ENCODE measurements at places on chromosomes 4 and X.

DNA sequence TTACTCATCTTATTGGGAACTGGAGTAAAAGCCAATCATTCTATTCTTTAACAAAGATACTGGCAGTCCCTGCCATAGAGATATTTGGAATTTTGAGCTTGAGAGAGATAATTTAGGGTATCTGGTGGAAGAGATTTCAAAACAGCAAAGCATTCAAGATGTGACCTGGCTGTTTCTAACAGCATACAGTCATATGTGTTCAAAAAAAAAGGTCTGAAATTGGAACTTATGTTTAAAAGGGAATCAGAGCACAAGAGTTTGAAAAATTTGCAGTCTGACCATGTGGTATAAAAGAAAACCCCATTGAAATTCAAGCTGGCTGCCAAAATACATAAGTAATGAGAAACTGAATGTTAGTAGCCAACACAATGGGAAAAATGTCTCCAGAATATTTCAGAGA lies 42.2 kb downstream of the UGT2B10 start:
- no peak for DNase-seq

GRCh38 chrX:114964374-114964773 lies 53.0 kb downstream of the IL13RA2 start:
- DNase-seq, result no peak

GRCh38 chrX:70476934-70477733 lies 32.5 kb downstream of the DLG3 start:
- no peak for DNase-seq

GRCh38 chr4:165461159-165461821 lies 82.5 kb downstream of the CPE start:
- DNase-seq, result no peak

DNA sequence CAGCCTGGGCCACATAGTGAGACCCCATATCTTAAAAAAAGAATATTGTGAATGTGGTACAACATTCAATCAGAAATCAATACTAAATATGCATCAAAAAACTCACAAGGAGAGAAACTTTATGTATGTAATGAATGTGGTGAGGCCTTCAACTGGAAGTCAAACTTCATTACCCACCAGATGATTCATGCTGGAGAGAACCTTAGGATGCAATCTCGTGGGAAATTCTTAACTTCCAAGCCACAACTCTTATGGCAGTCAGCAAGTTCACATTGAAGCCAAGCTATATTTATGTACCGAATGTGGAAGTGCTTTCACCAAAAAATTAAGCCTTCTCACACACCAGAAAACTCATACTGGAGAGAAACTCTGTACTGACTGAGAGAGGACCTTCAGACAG lies 84.5 kb upstream of the UXT start:
- DNase-seq, result no peak

DNA sequence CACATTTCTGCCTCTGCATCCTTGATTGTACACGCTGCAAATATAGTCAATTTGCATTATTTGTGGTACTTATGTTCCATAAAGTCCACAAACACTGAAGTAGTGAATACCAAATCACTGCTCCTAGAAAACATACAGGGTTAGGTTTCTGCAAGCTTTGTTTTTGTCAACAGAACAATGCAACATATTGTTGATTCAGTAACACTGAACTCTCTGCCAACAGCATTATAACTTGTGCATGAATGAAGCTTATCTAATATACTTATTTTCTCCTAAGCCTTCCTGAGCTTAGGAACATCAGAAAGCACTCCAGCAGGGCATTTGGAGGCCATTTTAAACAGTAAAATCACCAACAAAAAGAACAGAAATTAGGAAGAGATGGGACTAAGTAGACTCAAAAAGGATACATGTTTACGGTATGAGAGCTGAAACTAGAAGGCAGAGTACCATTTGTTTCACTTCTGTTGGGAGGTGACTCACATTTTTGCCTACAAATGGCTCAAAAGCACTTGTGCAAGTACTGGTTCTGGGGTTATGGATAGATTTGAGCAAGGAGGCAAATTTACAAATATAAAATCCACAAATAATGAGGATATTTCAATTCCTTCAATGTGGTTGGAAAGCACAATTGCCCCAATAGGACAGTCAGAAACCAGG lies 14.1 kb downstream of the COX18 start:
- DNase-seq, result no peak

DNA sequence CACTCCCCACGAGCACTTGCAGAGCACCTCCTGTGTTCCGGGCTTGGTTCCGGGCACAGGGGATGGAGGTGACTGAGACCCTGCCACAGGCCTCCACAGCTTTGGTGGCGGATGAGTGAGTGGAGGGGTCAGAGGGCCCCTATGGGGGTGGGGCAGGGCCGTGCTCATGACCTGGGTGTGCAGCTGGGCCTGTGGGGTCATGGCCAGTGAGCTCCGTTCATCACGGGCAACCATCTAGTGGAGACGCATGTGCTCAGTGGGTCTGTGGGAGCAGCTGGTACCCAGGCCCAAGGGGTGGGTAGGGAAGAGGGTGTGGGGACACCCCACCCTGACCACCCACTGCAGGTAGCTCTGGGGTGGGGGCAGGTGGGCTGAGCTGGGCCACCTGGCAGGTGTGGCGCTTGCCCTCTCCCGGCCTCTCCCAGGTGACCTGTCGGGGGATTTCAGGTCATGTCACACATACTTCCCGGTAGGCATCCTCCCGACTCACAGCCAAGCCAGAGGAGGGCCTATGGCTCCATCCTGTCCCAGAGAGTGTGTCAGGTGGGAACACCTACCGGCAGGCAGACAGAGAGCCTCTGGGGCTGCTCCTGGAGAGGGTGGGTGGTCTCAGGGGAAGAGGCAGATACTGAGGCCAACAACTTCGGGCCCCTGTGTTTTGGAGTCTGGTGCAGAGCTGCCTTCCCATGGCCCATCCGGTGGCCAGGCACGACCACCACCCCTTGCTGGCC lies 3.6 kb downstream of the PSAPL1 start:
- DNase-seq, result no peak

DNA sequence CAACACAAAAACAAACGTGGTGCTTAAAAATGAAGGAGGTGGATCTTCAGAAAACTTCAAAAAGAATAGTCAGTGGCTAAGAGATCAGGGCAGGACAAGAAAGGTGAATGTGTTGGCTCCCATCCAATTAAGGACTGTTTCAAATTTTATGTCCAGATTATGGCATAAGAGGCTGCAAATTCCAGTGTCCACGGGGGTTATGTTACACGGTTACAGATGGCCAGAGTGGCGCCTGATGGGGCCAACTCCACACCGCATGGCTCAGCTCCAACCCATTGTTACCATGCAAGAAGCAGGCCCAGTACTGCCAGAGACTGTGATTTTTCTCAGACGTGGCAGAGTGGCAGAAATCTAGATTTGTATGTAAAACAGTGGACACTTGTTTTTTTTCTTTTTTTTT lies 168.4 kb upstream of the TENM3 start:
- no peak for DNase-seq

GRCh38 chr4:179624768-179625181 lies 2182.5 kb upstream of the AGA start:
- DNase-seq, result no peak

- DNase-seq, result peak; percentile 77
Observed at GRCh38 chrX:40097504-40098263, at the start of gene BCOR. TSS of gene BCOR (minus strand) at chrX:40097958. CDS start at chrX:40077929, 20,029 bp downstream.

GRCh38 chr4:37715889-37716402 lies 29.8 kb upstream of the RELL1 start:
- peak; percentile 57 for DNase-seq

GRCh38 chr4:94409962-94410361 lies 41.8 kb upstream of the PDLIM5 start:
- DNase-seq, result no peak

DNA sequence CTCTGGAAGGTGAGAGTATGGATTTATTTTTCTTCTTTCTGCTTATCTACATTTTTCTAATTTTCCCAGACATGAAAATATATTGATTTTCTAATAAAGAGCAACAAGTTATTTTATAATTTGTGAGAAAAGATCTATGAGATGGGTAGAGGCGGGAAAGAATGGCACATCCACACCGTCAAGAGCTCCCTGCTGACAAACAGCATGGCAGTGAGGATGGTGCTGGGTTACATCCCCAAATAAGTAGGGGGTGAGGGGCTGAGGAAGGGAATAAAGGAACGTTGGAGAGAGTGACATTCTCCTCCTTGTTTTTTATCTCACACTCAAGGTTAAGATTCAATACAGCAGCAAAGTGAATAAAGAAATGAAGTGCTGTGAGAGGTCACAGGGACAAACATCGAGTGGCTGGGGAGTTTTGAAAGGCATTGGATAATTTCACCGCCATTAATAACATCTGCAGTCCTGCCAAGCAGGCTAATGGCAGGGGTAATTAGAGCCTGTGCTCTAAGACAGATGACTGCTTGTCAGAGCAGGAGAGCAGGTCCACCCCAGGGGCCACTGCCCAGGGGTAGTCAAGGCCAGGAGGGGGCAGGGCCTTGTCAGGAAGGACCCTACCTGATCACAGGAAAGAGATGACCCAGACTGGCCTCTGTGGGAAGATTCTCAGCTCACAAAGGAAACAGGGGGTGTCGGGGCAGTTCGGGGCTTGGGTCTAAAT lies 323.8 kb downstream of the FBXW7 start:
- DNase-seq, result no peak

DNA sequence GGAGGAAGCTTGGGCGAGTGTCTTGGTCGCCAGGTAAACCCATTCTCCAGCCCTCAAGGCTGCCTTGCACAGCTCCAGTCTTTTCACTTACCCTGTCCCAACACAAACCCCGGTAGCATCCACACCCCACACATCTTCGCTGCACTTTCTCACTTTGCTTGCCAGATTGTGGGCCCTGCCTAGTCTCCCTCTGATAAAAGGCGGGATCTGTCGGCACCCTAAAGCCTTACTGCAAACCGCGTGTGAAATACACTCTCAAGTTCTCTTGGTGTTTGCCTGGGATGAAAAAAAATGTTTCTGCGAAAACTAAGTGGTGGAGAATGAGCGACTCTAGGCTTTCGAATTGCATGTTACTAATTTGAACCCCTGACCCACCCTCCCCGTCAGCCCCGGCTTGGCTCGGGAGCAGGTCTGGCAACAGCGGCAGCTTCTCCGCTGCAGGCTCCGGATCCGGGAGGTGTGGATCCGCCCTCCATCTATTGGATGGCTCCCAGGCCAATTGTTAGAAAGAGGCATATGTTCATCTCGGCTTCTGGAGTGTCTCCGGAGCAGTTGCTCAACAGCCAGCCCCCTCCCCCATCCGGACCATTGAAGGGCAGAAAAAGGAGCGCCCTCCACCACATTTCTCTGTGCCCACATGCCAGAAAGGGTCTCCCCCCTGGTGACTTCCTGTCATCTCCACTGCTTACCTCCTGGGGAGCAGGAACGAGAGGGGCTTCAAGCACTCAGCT lies 3.0 kb upstream of the CITED1 start:
- DNase-seq, result peak; percentile 37

DNA sequence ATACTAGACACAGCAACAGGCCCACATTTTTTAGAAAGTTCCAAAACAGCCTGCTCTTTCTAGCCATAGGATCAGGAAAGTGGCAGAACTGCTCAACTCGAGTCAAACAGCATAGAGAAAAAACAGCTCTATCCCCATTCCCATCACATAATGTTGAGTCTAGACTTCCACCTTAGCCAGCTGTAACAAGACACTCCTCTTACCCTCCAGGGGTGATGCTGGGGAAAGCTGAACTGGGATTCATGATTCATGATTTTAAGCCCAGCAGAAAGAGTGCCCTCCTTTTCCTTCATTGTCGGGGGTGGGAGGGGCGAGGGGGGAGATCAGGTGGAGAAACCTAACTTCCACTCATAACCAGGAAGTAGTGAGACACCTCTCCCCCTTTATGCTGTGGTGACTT lies 86.1 kb downstream of the CENPC start:
- no peak for DNase-seq

DNA sequence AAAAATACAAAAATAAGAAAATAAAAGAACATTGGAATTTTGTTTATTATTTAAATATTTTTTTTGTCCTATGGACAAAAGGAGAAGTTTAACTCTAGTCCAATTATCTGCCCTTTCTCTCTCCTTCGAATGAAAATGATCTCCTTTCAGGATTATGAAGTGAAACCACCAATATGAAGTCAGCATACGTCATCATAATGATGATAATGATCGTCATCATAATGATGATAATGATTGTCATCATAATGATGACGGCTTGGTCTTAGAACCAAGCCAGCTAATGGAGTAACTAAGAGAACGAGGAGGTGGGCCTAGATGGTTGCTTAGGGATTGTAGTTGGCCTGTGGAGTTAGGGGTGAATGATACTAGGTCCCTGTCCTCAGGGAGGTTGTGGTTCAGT lies 21.9 kb upstream of the LINC00632 start:
- no peak for DNase-seq

DNA sequence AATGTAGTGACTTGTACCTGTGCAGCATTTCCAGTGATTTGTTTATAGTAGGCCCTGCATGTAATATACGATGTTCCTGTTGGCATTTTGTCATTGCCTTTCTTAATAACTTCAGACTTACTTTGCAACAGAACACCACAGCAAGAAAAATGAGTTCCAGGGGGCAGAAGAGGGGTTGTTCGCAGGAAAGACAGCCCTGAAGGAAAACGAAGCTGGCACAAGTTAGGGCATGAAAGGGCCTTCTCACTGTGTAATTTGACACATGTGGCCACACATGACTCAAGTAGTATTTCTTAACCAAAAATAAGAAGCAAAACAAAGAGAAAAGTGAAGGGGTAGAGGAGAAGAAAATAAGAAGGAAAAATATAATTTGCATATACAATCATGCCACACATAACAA lies 265.8 kb upstream of the SMIM31 start:
- DNase-seq, result no peak

DNA sequence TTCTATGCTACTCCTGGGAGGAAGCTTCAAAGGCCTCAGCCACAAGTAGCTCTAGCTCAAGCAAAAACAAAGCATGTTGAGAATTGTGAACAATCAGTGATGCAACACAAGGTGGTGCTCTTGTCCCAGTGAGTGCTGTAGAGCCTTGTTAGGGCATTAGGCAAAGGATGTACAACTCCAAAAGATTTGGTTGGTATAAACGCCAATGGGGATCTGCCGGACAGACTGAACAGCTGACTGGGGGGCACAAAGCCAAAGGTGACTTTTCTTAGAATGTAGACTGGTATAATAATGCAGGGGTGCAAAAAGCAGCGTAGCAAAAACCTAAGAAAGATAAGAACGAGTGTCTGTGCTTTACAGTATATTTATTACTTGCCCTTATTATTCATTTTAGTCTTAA lies 62.6 kb upstream of the ALB start:
- no peak for DNase-seq

DNA sequence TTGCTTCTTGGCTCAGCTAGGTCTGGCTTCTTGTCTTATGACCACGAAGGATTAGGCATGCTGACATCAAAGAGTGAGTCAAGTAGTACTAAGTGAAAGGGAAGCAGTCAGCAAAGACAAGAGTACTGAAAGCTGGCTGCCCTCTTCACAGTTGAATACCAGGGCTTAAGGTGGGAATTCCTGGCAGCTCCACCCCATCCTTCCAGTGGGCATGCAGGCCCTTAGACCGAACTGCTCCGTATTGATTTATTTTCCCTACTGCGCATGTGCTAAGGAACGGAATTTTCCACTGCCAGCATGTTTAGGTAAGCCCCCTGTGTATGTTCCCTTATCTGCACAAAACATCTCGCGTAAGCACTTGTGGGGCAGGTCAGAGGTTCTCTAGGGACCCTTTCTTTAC lies 2320.1 kb downstream of the ARAP2 start:
- no peak for DNase-seq

- DNase-seq, result no peak
Observed at GRCh38 chr4:98781641-98782357, 123.4 kb upstream of the TSPAN5 start.

GRCh38 chr4:113619526-113619925 lies 142.0 kb downstream of the CAMK2D start:
- no peak for DNase-seq

- DNase-seq, result no peak
Observed at GRCh38 chr4:100071506-100071905, 118.8 kb downstream of the DDIT4L start.

GRCh38 chrX:120456973-120457372 lies 12.1 kb downstream of the LAMP2 start:
- DNase-seq, result no peak
